ENCODE measurements at places on chromosomes 12 and 14.

DNA sequence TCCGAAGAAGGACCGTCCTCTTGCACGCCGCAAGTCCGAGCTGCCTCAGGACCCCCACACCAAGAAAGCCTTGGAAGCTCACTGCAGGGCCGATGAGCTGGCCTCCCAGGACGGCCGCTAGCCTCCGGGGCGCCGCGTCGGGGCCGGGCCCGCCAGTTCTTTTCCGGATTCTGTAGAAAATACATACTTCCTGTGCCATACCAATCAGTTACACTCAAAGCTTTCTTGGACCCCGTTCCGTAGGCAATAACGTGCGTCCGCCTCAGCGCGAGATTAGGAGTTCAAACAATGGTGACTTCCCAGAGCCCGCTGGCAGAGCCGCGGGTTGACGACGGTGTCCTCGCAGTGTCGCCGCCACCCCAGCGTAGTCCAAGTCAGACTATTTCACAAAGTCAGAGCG is 39.2 kb upstream of the DYNC1H1 start:
- DNase-seq, result no peak

DNA sequence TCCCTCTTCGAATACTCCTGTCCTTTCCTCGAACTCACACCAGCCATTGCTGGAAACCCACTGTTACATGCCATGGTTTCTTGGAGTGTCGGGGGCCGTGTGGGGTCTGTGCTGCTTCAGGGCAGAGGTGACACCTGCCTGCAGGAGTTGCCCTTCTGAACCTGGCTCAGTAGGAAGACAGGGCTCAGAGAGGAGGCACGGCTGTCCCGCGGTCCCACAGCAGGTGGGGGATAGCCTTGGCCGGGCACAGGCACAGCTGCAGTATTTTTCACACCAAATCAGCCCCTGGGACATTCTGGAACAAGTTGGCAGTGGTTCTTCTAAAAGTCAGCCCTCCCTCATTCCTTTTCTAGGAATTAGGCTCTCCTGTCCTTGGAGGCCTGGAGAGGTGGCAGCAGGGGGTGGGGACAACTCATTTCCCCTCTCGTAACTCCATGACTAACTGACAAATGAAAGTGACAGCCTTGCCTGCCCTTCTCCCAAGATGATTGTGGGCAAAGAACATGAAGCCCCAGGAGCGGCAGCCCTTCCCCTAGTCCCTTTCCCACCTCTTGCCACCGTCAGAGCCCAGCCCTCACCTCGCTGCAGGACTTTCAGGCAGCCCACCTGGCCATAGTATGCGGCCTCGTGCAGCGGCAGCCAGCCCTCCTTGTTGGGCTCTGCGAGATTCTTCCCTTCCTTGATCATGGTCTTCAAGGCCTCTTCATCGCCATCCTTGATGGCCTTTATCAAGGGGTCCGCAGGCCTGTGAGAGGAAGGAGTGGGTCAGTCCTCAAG is 22.4 kb downstream of the ASB2 start:
- DNase-seq, result no peak

DNA sequence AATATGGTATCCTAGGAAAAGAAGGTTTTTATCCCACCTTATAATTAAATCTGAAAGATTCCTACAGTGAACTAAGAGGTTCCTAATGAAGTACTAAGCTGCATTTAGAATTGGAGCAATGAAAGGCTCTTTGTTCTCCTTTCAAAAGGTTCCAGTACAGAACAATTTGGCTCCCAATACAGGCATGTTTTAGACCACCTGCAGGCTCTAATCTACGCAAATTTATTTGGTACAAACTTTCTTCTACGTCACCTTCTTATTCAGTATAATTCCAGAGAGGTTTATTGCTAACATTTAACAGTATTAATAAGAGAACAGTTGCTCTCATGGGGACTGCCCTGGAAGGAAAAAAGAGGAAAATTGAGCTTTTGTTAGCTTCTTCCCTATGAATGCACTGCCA is 37.6 kb upstream of the SLCO1C1 start:
- DNase-seq, result no peak

GRCh38 chr14:61562321-61563161 is 132.8 kb upstream of the HIF1A start:
- peak; percentile 36 for DNase-seq

DNA sequence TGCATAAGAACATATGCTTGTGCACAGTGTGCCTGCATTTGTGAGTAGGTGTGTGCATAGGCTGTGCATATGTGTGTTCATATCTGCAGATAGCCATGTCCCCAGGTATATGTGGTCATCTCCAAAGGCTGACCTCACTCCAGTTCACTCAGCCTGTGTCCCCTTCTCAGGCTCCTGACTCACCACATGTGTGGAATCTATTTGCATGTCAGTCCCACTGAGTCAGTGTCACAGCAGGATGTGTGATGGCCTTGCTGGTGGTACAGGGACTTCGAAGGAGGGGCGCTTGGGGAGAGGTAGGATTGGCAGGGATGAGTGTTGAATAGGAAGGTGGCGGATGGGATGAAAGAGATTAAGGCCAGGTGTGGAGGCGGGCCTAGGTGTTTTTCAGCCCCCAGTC is 35.5 kb downstream of the KRT80 start:
- no peak for DNase-seq

DNA sequence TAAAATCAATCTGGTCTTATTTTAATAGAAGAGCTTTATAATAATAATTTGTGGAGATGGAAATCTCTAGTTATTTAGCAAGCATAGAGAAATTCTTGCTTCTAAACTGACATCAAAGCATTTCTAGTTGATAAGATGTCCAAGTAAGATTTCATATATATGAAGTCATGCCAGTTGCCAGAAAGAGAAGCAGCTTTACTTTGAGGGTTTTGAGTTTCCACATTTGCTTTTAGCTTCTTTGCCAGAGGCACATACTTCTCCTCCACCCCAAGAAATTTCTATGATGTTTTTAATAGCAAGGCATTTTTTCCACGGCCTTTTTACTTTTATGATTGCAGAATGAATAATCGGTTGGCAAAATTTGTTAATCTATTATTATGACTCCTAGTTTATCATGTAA is 24.2 kb upstream of the YAF2 start:
- no peak for DNase-seq

GRCh38 chr12:4268329-4269181 is 5.0 kb upstream of the CCND2 start:
- DNase-seq, result no peak

GRCh38 chr12:110966081-110966760 is 45.8 kb upstream of the MYL2 start:
- no peak for DNase-seq

DNA sequence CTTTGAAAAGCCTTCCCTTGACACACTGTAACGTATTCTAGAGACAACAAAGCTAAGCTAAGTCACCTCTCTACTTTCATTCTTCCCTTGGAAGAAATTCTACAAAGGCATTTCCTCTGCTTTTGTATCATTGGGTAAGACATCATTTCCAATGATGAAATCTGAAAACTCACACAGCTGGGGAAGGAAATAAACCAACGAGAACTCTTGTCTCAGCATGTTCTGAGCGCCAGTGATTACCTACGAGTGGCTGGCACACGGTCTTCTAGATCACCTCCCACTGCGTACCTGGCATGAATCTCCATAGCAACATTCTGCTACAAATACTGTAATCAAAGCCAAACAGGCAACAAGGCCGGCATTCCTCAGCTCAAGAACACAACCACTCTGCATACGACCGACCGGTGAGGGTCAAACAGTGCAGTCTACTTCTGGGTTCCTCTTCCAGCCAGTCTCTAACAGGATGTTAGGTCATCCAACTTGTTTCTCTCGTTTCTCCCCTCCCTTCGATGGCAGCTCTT is 7.6 kb downstream of the VPS37B start:
- peak; percentile 22 for DNase-seq

GRCh38 chr12:104733717-104734175 is 224.3 kb downstream of the SLC41A2 start:
- DNase-seq, result no peak

DNA sequence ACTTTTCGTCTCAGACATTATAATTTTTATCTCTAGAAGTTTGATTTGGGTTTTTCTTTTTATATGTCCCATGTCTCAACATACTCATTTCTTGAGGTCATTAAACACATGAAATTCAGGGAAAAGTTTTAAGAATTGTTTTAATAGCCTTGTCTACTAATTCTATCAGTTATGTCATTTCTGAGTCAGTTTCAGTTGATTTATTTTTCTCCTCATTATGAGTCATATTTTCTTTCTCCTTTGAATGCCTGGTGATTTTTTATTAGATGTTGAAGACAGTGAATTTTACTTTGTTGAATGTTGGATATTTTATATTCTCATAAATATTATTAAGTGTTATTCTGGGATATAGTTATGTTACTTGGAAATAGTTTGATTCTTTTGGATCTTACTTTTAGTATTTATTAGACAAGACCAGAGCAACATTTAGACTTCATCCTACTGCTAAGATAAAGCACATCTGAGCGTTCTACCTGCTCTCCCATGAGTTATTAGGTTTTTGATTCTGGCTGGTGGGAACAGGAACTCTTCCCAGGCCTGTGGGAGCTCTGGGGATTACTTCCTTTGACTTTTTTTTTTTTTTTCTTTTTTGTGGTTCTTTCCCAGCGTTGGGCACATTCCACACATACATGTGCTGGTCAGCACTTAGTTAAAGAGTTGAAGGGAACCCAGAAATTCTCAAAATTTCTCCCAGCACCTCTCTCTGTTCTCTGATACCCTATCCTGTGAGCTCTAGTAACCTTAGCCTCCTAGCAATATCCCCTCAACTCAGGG is 1157.7 kb downstream of the BCL11B start:
- no peak for DNase-seq

DNA sequence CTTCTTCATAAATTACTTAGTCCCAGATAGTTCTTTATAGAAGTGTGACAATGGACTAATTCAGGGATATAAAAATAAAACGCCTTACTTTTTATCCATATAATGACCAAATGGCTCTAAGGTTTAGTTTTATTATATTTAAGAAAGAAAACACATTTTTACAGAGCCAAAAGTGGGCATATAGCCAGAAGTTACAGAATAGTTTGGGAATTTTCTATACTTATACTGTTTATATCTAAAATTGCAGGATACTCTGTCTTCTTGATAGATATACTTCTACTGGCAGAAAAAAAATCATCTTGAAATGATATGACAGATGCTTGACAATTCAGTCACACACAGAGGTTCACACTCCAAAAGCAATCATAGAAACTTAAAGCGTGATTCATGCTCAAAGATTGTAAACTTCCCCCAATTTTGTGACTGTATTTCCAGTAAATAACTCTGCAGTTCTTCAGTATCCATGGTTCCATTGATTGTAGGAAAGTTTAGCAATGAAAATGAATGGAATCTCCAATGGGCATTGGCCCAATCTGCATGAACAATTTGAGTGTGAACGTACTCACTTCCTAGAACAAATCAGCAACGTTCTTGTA is 307.8 kb downstream of the NOVA1 start:
- no peak for DNase-seq

GRCh38 chr12:14850929-14851663 is 7.8 kb upstream of the ART4 start:
- DNase-seq, result no peak

GRCh38 chr12:97131220-97131981 is 224.3 kb downstream of the NEDD1 start:
- DNase-seq, result no peak

DNA sequence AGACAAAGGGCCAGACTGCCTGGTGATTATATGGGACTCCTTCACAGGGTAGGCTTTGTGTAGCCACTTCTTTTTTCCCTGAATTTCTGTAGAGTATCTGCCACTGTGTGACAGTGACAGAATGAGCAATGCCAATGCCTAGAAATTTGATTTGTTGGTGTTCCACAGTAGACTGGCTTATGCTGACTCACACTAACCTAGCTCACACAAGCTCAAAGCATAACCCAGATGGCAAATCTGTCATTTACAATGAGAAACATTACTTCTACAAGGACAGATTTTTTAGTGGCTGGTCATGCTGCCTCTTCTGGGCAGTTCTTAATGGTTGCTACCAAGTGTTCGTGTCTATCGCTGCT is 15.9 kb downstream of the CFAP251 start:
- no peak for DNase-seq

DNA sequence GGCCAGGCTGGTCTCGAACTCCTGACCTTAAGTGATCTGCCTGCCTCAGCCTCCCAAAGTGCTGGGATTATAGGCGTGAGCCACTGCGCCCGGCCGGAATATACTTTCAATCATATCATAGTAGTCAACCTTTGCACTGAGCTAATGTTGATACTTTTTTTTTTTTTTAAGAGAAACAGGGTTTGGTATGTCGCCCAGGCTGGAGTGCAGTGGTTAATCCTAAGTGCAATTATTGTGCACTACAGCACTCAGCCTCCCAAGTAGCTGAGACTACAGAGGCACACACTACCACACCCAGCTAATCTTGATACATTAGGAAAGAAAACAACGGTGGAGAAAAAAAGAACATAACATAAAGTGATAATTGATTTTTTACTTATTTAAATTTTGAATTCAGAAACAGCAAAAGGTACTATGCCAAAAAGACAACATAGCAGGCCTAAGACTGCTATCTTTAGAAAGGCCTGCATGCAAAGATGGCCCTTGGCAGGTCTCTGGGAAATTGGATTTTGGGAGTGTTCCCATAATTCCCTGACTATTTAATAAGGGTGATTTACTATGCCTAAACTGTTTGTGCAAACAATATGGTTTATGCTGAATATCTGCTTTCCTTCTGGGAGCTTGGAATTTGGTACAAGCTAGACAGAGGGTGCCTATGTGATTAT is 15.5 kb downstream of the BTBD7 start:
- no peak for DNase-seq

DNA sequence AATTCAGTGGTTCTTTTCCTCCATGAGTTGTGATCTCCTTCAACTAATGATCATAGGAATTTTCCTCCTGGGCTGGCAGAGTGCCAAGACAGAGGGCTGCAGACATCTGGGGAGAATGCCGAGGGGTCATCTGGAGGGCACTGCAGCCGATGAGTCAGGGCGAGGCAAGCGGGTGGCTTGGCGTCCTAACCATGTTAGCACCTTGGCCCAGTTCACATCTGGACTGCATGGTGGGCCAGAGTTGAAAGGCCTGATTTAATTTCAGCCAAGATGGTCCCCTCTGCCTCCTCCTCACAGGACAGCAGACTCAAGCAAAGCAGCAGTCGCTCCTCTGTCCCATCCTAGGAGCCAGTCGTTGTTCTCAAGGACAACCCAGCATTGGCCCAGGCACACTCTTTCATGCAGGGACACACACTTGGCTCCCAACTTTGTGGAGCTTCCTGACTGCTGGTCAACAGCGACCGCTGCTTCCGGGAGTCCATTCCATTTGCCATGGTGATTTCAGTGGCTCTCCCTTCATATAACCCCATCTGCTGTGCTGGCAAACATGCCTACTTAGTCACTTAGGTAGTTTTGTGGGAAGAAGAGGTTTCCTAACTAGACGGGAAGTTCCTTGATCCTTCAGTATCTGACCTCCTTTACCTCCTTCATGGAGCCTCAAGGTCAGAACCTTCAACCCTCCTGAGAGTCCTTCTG is 161.8 kb downstream of the TTC8 start:
- no peak for DNase-seq

DNA sequence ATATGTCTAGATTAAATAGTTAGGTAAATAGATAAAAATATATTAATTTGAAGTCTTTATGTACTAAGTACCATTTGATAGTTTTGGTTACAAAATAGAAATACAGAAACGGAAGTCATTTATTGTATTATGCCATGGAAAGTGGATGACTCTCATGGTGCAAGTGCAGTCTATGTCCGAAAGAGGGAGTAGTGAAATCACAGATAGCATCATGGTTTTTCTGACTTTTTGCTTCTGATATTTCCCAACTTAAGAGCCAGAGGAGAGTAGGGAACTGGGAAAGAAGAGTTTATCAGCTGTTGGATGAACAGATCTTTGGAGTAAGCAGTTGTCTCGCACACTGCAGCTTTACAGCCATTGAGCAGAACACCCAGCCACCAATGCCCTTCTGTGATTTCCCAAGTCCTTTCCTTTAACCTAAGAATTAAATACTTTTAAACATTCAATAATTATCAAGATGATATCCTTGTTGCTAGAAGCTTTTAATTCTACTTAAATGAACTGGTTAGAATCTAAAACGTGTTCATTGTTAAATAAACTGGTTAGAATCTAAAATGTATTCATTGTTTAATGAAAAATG is 18.4 kb upstream of the SRGAP1 start:
- no peak for DNase-seq

Data from stimulated activated CD4-positive, alpha-beta T cell treated with anti-CD3 and anti-CD28 coated beads, Interleukin-15, amount 100 ng/mL, for 48 hours (primary cell).